ENCODE measurements at places on chromosomes 1 and 21.

DNA sequence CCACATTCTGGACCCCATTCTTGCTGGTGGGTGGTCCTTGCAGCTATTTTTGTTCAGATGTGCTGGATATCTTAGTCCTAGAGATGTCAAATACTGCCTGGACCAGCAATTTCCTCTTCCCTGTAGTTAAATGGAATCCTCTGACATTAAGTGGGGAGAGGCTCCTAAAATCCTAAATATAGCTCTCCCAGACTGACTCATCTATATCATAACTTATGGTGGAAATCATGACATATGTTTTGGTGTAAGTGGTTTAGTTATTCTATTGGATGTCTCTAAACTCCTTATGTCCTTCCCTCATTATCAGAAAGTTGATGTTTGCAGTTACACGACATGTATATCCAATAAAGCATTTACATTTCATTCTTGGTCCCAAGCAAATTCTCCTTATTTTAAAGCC is 73.1 kb downstream of the KCNJ6 start:
- no peak for DNase-seq

- DNase-seq: no peak
These were observed 164.4 kb downstream of the DYRK1A start for GRCh38 chr21:37530901-37531351.

DNA sequence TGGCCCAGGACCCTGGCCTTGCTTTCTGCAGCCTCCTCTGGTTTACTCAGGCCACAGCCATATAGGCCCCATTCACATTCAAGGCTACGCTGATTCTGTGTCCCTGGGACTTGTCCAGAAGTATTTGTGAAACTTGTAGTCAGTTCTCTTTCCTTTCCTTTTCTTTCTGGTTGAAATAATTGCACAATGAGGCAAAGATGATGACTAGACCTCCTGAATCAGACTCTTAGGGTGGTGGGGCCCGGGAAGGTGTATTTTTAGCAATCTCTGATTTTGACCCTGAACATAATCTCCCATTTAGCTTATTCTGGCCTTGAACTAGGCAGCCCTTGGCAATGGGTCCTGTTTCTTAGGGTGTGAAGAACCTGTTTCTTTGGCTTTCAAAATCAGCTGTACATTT is 39.9 kb downstream of the STUM start:
- DNase-seq: no peak

- DNase-seq: peak; percentile 82
These were observed 79.0 kb upstream of the KRTAP19-8 start for GRCh38 chr21:31117128-31117916.

- peak; percentile 91 for DNase-seq
These were observed at the start of gene MACF1 for GRCh38 chr1:39204441-39205081. MACF1 (plus strand) TSS chr1:39204695; CDS start chr1:39205023, 328 bp downstream.

DNA sequence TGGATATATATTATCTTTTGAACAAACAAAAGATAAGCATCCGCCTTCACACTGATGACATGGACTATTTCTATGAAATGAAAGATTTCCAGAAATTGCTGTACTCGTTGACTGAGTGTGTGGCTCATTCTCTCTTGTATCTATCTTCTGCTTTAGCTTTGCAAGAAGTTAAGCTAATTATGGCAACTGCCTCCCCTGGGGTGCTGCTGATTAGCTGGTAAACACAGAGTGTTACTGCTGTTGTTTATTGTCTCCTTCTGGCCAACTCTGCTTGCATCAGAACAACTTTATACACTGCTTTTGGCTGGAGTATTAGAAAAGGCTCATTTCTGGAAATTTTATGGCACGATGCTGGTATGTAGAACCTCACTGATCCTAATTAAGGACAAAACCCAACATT is 95.6 kb upstream of the SNX7 start:
- no peak for DNase-seq

DNA sequence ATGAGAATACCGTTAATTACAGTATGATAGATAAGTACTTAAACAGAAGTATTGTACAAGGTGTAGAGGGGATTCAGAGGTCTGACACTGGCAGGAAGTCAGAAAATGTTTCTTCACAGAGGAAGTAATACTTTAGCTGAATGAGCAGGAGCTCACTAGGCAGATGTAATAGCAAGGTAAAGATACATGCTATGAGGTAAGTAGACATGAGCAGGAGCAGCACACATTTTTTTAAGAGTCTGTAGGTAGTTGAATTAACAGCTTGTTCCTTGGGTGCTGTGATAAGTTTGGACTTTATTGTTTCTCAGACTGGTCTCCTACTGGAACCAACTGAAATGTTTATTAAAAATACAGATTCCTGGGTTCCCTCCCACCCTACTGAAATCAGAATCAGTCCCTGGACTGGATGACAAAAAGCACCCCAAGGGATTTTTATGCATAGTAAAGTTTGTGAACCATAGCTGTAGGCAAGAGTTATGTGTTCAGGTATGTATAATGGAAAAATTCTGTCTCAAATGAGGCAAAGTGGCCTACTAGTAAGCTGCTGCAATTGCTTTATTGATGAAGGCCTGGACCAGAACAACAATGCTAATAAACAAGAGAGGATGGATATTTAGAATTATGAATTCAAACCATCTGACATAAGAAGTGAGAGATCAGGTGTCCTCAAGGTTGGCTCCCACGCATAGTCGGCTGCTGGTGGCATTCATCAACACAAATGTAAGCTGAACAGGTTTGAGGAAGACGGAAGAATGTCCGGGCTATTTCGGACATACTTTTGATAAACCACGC is 902 bp downstream of the AP4B1 start:
- no peak for DNase-seq

DNA sequence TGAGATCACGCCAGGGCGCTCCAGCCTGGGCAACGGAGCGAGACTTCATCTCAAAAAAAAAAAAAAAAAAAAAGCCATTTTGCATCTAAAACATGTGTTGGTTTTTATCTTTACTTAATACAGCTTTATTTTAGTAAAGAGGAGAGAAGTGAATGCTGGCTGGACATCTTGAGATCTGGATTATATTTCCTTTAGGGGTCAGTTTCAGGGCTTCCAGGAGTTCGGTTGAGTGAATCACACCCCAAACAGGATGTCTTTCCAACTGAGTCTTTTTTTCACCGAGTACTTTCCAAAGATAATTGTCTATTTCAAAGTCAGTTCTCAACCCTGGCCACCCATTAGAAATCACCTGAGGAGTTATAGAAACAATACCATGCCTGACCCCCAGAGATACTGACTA is 16.6 kb upstream of the IPP start:
- DNase-seq: no peak

DNA sequence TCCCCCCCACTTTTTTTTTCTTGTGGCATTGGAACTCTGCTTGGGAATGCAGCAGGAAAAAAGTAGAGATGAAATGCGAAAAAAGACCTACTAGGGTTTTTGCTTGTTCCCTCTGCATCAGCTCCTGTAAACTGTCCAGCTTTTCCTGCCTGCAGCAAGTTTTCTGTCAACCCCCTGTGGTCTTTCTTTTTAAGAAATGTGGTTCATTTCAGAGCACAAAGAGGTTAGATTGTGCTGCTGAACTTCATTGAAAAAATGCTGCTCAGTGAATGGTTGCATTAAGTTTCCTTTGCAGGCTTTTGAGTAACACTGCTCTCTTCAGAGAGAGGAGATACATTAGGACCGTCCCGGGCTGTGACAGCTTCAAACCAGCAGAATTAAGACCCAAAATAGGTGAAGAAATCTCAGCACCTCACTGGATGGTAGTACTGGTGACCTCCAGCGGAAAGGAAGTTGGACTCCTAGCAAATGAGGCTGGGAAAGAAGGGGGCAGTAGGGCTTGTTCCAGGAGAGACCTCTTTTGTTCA is 80.7 kb downstream of the NDUFS5 start:
- peak; percentile 50 for DNase-seq

DNA sequence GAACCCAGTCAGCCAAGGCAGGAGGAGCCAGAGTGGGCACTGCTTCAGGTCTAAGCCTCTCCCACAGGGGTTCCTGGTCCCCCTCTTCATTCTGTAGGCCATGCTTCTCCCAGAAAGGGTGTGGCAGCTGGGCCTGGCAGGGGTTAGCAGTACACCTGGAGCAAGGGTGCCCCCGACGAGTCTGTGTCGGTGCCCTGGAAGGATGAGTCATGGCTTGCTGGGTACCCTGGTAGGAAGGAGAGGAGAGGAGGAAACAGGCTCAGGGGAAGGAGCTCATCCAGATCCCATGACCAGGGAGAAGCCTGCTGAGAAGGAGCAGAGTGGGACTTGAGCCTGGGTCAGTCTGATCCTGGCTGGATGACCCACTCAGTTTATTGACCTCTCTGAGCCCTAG is 10.3 kb downstream of the KDF1 start:
- DNase-seq: no peak

DNA sequence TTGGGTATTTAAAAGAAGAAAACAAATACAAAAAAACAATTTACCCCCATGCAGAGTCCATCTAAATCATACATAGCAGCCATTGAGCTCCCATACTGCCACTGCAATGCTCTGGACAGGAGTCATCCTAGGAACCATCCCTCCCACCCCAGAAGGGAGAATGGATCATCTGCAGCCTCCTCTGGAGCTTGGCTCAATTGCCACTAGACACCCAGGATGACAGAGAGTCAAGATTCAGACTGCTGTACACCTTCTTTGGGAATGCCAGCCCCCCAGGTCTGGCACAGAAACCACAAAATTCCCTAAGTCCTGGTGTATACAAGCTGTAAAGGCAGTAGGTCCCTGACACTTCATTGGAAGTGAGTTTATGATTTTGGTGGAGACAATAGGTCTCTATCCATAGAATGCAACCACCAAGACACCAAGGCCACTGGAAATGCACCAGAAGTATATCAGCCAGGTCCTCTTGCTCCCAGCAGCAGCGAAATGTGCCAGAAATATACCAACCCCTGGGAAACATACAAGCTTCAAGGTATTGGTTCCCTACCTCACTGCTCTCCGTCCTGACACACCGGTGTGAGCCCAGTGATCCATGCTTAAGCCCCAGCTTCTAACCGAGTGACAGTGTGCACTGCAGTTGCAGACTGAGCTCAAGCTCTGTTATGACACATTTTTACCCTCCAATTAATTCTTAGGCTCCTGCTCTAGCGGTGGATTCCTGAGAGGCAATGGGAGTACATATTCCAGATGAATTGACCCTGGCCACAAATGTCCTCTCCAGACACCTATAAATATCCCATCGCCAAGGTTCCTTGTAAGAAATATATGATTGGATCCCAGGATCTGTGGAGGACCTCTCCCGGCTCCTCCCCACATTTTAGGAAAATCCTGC is 4.4 kb downstream of the TAL1 start:
- no peak for DNase-seq

DNA sequence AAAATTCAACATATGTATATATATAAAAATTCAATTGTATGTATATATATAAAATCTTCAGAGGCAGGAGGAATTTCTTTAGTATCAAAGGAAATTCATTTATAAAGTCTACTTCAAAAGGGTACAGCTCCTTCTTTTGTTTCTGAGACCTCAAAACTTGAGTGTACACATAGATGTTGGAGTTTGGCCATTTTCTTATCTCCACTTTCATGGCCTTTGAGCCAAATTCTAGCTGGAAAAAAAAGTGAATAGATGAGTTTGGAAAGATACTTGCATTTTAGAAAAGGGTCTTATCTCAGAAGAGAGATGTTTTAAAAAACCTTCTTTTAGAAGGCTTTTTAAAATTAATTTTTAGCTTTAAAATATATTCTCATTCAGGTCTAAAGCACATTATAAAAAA is 103.2 kb downstream of the ATF6 start:
- no peak for DNase-seq

- no peak for DNase-seq
These were observed 17.3 kb downstream of the SLC9A1 start for GRCh38 chr1:27137544-27138075.

DNA sequence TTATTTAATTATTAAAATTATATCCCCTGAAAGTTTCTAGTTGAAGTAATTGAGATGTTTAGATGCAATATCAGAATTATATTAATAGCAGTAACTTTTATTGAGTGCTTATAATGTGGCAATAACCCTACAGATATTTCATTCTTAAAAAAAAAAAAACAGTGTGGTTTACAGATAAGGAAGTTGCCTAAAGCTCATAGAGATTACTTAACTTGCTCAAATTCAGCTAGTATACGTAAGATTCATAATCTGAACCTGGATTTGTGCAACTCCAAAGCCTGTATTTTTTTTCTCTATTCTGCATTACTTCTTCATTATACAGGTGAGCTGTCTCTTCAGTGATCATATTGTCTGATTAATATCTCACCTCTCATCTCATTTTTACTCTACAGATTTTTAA is 156.0 kb upstream of the PTBP2 start:
- no peak for DNase-seq

GRCh38 chr21:26130249-26130881 is 40.2 kb downstream of the APP start:
- DNase-seq: no peak

DNA sequence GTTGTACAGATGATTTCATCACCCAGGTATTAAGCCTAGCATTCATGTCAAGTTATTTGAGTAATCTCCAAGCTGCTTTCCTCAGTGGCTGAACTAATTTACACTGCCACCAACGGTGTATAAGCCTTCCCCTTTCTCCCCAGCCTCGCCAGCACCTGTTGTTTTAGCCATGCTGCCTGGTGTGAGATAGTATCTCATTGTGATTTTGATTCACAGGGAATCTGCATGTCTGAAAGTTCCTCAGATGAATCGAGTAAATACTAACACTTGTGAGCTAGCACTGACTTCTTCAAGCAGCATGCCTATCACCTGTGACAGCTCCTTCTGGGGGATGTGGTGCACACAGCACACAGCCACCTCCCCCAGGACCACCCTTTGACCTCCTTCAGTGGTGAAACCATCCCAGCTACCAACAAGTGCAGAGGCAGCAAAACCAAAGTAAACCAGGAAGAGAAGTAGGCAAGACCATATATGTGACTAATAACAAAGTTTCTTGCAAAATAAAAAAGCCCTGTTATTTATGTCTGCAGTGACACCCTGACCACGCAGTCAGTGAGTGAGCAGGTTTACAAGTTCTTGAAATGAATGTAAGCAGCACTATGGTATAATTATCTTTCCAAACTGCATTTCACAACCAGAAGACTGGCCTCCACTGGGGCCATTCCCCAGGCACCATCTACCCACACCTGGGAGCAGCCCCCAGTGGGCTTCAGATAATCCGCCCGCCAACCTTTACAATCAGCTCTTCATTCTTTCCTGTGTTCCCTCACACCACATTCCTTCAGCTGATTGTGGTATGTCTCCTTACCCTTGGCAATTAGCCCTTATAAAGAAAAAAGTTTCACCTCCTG is 173.8 kb downstream of the ETS2 start:
- no peak for DNase-seq

DNA sequence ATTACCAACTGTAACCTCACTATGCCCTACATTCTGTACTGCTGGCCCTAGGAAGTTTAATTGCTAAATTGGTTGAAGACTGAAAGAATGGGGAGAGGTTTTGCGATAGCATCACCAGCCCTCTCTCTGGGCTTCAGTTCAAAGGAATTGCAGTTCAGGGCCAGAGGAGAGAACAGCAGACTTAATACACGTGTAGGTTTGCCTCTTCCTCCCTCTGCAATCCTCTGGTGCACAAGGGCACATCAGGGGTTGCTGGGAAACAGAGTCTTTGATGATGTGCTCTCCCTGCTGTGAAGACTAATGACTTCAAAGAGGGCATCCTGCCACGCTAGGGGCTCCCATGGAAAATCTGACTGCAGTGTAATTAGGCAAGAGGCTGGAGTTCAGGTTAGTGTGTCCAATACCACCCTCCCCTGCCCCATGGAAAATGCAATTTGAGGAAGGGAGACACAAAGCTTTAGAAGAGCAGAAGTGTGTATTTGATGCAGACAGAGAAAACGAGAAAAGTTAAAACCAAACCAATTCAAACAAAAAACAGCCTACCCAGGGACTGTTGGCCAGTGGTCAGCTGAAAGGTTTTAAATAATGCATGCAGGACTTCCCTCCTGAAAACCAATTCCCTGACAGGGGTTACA is 167.9 kb downstream of the ASTN1 start:
- DNase-seq: peak; percentile 69
